ENCODE measurements at places on chromosomes 7 and 10. TPM values are rescaled to one million over a fixed set of nuclear protein-coding genes. Genes with fewer than 3 reads are reported as not detected.

The ITGB8 gene
- 17.8 TPM for total RNA-seq

- DNase-seq = peak; percentile 19
These were observed 3.5 kb downstream of the MKRN1 start for GRCh38 chr7:140475747-140476333.

The ANKRD7 gene
- 3.2 TPM for total RNA-seq

The ASB10 gene
- not detected for total RNA-seq

The TRPV5 gene
- not detected for total RNA-seq

GRCh38 chr10:92291921-92292845, 1.2 kb downstream of the MARCHF5 start:
- DNase-seq = peak; percentile 48

DNA sequence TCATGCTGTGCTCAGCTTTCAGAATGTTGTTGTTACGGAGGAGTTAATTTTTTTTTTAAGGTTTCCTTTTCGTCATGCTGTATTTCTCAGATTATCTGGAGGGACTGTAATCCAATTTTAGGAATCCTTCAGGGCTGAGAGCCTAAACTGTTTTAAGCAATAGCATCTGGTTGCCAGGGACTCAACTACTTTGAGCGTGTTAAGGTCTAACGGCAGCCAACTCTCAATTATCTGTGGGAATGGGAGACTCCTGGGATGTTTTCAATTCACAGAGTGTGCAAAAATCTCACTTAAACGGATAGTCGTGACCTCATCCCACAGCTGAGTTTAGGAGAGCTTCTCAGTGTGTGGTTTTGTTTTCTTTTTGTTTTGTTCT, 291.7 kb downstream of the AUTS2 start:
- no peak for DNase-seq

- peak; percentile 33 for DNase-seq
These were observed 175.4 kb downstream of the CDC14C start for GRCh38 chr7:49099587-49100326.

- no peak for DNase-seq
These were observed 437.9 kb downstream of the POM121L12 start for GRCh38 chr7:53473371-53473770.

The ZNF12 gene
- total RNA-seq = 26.7 TPM

- DNase-seq = peak; percentile 35
These were observed 11.7 kb downstream of the NOBOX start for GRCh38 chr7:144391823-144392255.

The ZNF117 gene
- total RNA-seq = 7.9 TPM

GRCh38 chr7:22726907-22727713, at the start of gene IL6:
Gene IL6, plus strand, starts transcription at chr7:22727200. Its CDS starts 63 bp downstream, at chr7:22727263.
- DNase-seq = peak; percentile 81

GRCh38 chr7:118232837-118233236, 8.3 kb downstream of the ANKRD7 start:
- DNase-seq = peak; percentile 75

- no peak for DNase-seq
These were observed 254.9 kb upstream of the PHF14 start for GRCh38 chr7:10718768-10719167.

The LIPK gene
- not detected for total RNA-seq

DNA sequence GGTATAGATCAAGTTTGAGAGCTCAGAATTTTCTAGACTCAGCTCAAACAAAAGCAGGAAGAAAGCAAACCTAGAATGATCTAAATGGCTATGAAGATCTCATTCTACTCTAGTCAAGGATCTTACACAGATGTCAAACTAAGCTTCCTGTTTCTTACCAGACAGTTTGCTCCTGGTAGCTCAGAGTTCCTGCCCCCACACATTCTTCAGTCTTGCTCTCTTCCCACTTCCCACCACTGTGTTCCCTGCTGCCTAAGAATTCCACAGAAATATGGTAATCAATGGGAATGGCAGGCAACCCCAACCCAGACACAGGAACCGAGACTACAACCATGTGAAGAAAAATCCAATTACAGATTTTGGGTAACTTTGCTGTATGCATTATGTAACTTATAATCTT, 133.4 kb upstream of the PTN start:
- DNase-seq = no peak

DNA sequence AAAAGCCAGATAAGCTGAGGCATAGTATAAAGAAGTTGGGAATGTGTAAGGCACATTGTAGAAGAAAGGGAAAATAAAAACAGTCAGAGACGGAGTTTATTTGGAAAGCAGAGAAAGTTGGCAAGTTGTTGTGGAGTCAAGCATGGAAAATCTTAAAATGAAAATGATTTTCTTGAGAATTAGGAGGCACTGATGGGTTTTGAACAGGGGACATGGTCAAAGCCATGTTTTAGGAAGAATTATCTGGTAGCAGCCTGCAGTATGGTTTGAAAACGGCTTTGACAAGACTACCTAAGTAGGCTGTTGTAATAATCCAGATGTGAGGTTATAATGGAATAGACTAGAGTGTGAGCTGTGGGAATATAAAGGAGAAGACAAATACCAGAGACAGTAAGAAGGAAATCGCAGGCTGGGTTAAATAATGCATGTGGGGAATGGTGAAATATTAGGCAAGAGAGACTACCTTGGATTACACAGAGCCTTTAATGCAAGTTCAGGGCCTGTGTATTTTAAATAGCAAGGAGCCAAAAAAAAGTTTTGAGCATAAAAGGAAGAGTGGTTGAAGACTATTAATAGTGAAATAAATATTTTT, 130.4 kb upstream of the MEOX2 start:
- DNase-seq = no peak

DNA sequence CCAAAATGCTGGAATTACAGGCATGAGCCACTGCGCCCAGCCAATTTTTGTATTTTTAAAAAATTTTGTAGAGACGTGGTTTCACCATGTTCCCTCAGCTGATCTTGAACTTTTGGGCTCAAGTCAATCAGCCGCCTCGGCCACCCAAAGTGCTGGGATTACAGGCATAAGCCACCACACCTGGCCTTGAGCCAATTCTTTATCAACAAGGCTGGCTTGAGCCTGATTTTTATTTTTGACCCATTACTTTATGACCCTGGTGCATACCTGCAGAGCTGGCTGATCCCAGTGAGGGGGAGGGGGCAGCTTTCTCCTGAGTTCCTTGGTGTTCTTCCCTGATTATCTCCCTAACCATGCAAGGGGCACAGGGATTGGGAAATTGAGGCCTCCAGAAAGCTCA, 15.8 kb upstream of the CPA1 start:
- no peak for DNase-seq

The BMPR1A gene
- 50.1 TPM for total RNA-seq

DNA sequence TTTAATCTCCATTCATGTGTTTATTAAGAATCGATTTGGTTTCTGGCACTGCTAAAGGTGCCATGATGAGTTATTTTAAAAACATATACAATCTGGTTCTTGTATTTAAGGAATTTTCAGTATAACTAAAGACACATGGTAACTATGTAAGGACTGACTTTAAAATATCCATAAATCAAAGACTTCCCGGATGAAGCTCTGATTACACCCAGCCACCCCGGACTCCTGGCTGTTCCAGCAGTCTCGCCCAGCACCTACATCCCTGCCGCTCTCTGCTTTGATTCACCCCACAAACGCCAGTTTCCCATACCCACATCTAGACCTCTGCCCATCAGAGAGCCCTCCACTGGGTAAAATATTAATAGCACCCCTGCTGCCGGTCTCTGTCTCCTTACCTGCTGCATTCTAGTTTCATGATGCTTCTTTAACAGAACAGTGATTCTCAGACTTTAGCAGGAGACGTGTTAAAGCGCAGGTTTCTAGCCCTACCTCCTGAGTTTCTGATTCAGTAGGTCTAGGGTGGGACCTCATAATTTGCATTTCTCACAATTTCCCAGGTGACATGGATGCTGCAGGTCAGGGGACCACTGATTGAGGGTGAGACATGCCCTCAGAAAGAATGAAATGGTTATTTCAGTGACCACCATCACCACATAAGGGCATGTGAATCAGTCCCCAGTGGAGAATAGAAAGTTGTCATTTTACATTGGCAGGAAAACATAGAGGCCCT, 185.7 kb downstream of the KIAA1217 start:
- DNase-seq = no peak

DNA sequence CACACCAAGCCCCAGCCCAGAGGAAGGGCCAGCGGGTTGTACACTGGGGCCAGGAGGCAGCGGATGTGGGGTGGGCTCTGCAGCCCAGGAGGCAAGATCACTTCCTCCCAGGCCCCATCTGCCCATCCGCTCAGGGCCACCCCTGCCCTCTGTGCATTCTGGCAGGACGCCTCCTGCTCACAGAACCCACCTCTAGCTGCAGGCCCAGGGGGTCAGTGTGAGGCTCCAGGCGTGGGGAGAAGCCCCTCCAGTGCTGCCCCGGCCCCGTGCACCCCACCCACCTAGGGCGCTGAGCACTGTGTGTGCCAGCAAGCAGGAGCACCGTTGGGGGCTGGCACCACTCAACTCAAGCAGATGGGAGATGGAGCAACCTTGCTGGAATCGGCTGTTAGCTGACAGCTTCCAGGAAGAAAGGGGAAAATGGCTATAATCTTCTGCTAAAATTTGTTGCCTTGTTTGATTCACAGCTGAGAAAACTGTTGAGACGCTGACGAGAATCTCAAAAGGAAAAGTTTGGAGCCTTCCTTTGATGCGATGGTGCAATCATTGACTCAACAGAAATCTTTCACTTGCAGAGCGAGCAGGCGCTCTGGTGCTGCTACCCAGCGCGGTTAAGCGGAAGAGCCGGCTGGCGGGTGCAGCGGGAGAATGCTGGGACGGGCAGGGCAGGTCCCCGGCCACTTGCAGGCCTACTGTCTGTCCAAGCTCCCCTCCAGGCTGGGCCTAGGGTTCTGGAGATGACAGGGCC, 276.1 kb downstream of the ELFN1 start:
- DNase-seq = no peak

DNA sequence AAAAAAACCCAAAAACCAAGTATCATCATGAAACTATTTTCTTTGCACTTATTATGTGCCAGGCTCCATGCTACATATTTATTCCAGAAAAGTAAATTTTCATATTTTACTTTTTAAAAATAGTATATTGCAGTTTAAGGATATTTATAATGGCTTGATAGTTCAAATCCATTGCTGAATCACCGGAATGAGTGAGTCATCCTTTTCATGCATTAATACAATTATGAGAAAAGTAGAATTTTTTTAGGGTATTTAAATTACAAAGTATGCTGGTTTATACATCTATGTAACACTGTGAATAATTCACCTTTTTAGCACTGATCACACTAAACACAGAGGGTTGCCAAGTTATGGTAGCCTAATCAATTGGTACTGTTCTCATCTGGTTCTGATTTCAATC, 54.3 kb downstream of the SLC16A9 start:
- no peak for DNase-seq

The COMMD3 gene
- total RNA-seq = 122 TPM

DNA sequence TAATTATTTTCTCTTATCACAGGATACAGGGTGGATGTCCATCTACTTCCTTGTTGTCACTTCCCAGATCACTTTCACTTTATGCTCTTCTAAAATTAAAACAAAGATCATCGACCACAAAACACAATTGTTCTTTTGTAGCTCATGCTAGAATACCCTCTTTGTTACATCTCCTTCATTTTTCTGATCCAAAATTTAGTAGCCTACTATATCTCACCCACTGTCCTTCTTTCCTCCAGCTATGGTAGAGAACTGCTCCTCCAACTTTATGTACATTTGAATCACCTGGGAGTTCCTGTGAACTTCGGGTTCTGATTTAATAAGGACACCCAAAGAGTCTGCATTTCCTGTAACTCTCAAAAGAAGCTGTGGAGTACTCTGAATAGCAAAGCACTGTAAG, 1.2 kb upstream of the AHR start:
- DNase-seq = no peak

The MKI67 gene
- 29.0 TPM for total RNA-seq

The HTR7 gene
- 0.12 TPM for total RNA-seq

DNA sequence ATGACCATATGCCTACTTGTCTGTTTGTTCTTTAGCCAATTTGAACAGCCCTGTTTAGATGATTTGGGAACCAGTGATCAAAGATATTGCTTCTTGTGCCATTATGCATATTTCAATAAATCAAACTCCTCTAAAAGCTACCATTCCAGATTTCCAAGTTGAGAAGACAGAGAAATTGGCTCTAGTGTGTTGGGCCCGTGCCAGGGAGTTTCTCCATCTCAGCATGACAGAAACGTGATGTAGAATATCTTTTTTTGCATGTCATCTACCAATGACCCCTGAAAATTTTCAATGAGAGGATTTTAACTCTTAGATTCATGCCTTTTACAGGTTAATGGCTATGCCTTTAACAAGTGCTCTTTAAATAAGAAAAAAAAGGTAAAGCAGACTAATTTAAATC, 50.7 kb upstream of the CABCOCO1 start:
- DNase-seq = no peak

The PRTFDC1 gene
- total RNA-seq = 15.8 TPM

DNA sequence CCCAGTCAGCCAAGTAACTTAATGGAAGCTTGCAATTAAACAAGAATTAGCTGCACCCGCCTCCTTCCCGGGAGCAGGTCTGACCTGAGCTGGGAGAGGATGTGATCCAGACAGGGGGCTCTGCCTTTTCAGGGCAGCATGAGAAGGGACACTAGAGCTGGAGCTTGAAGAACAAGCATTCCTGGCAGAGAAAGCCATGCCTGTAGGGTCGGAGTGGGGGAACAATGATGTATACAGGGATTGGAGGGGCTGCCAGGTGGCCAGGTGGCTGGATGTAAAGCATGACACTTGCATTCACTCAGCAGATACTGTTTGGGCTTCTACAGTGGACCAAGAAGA, 112.5 kb downstream of the GRK5 start:
- DNase-seq = no peak

GRCh38 chr7:73901823-73902597, 41.1 kb downstream of the TMEM270 start:
- no peak for DNase-seq

The PNLIPRP2 gene
- not detected for total RNA-seq

- no peak for DNase-seq
These were observed 89.8 kb upstream of the ANLN start for GRCh38 chr7:36299823-36300341.

DNA sequence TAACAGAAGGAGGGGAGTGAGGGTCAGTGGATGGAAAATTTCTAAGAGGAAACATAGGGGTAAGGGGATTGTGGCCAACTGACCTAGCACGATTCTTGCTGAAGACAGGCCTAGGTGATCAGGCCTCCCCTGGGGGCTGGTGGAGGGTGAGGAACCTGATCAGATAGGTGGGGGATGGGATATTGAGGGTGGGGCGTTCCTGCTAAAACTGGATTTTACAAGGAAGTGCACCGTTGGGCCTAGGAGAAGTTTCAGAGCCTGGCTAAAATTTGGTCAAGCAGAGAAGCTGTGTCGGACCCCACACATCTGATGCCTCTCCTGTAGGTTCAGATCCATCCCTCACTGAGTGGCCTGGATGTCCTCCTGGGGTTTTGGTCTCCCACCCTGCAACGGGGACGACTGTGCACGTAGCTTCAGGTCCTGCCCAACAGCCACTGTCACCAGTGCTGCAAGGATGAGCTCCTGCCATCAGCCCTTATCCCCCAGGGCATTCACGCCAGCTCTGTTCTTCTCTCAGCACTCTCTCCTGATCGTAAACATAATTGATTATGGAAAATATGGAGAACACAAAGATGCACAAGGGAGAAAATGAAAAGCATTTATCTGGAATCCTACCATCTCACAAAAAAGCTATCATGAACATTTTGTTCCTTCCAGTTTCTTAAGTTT, 89.9 kb downstream of the ADCY1 start:
- DNase-seq = no peak

GRCh38 chr7:22255342-22255741, 101.6 kb downstream of the RAPGEF5 start:
- no peak for DNase-seq
